ENCODE measurements at places on chromosomes 5 and 9. TPM values are rescaled to one million over a fixed set of nuclear protein-coding genes. Genes with fewer than 3 reads are reported as not detected.

GRCh38 chr5:139561655-139562451 is 714 bp downstream of the UBE2D2 start:
- H3K27ac ChIP-seq: peak overlapping the region; percentile 95
- peak; percentile 22 for DNase-seq
- peak overlapping the region; percentile 81 for H3K4me3 ChIP-seq
- H3K27me3 ChIP-seq: no peaks in the 10 kb centered on the region

DNA sequence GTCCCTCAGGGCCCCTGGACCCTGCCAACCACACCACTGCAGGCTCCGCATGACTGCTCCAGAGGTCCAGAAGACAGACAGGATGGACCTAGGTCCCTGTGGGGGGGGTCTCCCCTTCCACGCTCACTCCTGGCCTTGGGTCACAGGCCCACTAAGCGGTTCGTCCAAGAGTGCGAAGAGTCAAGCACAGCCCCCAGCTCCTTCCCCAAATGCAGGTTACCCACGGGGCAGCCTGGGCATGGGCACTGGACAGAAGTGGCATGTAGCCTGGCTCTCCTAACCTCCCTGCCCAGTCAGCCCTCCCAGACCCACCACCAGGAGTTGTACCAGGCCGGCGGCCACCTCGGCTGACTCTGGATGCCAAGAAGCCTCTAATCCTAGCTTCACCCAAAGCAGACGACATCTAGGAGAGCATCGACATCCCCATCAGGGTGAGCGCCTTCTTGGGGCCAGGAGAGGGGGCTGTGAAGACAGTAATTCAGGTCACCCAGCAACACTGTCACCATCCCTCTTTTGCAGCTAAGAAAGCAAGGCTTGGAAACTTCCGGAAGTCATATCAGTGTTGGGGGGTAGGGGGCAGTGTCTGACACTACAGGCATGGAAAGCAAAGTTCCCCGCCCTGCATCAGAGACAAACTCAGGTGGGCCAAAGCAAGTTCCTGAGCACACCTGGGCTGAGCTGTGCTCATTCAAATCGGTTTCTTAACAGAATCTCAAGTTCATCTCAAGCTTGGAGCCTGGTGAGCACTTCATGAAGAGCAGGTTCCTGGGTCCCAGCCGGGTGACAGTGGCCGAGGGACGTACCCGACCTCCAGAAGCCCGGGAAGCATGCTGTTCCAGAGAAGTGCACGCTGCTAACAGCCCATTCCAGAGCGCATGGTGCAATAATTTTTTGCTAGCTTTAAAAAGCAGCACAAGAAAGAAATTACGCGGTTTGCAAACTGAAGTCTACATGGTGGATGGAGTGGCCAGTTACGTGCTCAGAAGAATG is 68.7 kb downstream of the SEMA4D start:
- no peaks in the 10 kb centered on the region for H3K4me1 ChIP-seq
- no peak for DNase-seq
- H3K36me3 ChIP-seq: no peaks in the 10 kb centered on the region

KIF12 gene
- 1.5 TPM for total RNA-seq

DNA sequence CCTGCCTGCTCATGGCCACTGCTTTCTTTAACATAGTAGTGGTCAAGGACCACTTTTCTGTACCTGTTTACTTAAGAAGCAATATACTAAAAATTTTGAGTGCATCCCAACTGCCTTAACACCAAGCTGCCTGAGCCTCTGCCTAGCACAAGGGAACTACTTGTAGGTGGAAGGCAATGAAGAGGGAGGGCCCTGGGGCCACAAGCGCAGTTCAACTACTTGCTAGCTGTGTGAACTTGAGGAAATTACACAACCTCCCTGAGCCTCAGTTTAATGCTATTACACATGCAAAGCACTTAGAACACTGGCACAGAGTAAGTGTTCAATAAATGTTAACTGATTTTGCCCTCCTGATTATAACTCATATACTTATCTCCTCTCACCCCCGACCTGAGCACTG is 6.3 kb downstream of the ARL15 start:
- H3K27me3 ChIP-seq: no peaks in the 10 kb centered on the region
- no peak overlapping the region for H3K4me3 ChIP-seq
- DNase-seq: no peak

DNA sequence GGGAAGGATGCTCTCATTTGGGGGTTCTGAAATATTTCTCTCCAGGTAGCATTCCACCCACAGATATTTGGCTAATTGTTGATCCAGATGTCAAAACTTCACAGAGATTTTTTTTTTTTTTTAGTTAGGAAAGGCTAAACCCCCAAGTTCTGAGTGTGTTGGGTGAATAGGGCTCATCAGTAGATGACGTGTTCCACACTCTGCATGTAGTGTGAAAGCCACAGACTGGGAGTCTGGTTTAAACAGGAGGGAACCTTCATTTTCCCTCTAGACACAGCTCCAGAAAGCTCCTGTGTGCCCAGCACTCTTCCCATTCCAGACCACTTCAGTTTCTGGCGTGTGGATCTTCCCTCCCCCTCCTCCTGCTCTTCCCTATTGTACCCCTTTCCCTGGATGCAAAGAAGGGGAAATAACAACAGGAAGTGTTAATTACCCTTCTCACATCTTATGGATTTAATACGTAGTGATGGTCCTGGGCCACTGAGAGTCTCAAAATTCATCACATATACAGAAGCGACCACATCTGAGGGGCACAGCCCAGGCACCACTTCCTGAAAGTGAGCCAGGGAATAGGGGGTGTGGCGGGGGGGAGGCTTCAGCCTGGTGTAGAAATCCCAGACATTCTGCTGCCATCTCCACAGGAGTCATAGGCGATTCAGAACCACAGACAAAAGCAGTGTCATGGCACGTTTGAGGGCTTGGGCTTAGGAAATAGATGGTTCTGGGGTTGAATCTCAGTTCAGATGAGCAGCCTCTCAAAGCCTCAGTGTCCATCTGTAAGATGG is 65.1 kb downstream of the DAP start:
- DNase-seq: no peak
- H3K36me3 ChIP-seq: no peaks in the 10 kb centered on the region
- no peaks in the 10 kb centered on the region for H3K4me1 ChIP-seq
- no peak overlapping the region for H3K27ac ChIP-seq
- no peaks in the 10 kb centered on the region for H3K27me3 ChIP-seq

DNA sequence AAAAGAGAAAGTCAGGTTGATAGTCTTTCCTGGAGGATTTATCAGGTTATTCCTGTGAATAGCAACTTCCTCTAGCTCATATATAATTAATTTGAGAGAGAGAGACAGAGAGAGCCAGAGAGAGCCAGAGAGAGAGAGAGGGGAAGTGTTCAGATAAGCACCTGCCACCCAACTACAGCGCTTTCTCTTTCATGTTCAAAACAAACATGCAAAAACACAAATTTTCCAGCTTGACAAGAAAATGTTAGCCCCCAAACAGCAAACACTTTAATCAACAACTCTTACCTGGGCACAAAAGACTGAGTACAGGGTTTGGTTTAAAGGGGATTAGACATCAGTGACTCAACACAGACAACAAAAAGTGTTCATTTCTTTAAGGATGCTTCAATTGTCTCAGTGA is 61.7 kb upstream of the PLPP6 start:
- no peak for DNase-seq
- H3K4me1 ChIP-seq: no peaks in the 10 kb centered on the region
- no peak overlapping the region for H3K27ac ChIP-seq

PRLR gene
- 15.8 TPM for total RNA-seq

GRCh38 chr5:127441799-127442484 is 75.5 kb upstream of the PRRC1 start:
- H3K27ac ChIP-seq: no peak overlapping the region
- no peak overlapping the region for H3K4me3 ChIP-seq
- no peaks in the 10 kb centered on the region for H3K36me3 ChIP-seq
- H3K27me3 ChIP-seq: no peaks in the 10 kb centered on the region
- H3K4me1 ChIP-seq: no peaks in the 10 kb centered on the region

DNA sequence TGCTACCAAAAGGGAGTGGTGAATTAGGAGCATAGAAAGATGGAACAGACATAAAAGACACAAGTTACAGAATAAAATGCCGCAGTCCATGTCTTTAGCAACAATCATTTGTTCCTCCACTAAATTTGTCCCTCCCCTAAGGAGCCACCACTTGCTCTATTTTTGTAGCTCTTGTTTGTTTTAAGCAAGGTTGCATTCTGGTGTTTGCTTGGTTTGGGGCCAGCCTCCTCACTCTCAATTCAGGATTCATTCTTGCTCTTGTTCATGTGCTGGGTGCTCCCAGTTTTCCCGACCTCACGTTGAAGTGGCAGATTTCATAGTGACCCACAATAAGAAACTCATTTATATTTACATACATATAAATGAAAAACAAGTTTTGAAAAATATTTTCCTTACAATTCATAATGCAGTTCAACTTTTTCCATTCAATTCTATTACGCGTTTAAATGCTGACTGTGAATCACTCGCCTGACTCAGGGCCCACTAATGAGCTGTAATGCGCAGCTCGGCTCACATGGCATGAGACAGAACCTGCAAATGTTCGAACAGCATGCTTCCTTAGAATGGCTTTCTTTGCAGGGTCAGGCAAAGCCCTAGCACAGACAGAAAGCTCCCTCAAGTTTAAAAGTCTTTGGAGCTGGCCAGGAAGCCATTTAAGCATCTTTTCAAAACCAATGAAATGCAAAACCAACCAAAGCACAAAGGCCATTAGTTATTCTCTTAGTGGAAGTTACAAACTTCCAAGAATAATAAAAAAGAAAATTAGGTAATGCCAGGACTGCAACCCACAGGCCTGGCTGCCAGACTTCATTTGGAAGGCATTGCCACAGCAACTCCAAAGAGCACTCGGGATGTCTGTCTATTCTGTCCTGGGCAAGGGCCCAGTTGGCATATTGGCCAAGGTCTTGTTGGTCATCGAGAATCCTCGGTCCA is 41.7 kb downstream of the RETREG1 start:
- H3K27me3 ChIP-seq: no peaks in the 10 kb centered on the region
- H3K4me1 ChIP-seq: no peaks in the 10 kb centered on the region
- no peak overlapping the region for H3K4me3 ChIP-seq
- no peak for DNase-seq

DNA sequence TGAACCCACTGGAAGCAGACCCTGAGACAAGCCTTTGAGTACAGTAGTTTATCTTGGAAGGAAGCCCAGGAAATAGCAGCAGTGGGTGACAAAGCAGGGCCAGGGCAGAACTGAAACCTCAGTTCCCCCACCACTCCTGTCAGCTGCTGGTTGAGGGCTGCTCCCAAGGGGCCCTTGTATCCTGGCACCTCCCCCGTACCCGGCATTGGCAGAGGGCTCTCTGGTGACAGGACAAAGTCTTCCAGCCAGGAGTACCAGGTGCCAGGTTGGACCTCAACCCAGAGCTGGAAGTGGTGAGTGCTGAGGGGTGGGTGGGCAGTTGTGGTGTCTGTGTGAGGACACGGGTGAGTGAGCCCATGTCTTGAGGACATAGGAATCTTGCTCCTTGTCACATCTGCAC is 123.3 kb downstream of the PHF2 start:
- no peak overlapping the region for H3K4me3 ChIP-seq
- H3K27me3 ChIP-seq: no peaks in the 10 kb centered on the region
- no peak for DNase-seq
- H3K36me3 ChIP-seq: no peaks in the 10 kb centered on the region
- H3K27ac ChIP-seq: no peak overlapping the region
- no peaks in the 10 kb centered on the region for H3K4me1 ChIP-seq

STING1 gene
- total RNA-seq: 36.5 TPM

GRCh38 chr5:83516377-83516776 is 44.8 kb downstream of the VCAN start:
- H3K36me3 ChIP-seq: no peaks in the 10 kb centered on the region
- no peaks in the 10 kb centered on the region for H3K27me3 ChIP-seq
- DNase-seq: no peak
- no peak overlapping the region for H3K4me3 ChIP-seq

DNA sequence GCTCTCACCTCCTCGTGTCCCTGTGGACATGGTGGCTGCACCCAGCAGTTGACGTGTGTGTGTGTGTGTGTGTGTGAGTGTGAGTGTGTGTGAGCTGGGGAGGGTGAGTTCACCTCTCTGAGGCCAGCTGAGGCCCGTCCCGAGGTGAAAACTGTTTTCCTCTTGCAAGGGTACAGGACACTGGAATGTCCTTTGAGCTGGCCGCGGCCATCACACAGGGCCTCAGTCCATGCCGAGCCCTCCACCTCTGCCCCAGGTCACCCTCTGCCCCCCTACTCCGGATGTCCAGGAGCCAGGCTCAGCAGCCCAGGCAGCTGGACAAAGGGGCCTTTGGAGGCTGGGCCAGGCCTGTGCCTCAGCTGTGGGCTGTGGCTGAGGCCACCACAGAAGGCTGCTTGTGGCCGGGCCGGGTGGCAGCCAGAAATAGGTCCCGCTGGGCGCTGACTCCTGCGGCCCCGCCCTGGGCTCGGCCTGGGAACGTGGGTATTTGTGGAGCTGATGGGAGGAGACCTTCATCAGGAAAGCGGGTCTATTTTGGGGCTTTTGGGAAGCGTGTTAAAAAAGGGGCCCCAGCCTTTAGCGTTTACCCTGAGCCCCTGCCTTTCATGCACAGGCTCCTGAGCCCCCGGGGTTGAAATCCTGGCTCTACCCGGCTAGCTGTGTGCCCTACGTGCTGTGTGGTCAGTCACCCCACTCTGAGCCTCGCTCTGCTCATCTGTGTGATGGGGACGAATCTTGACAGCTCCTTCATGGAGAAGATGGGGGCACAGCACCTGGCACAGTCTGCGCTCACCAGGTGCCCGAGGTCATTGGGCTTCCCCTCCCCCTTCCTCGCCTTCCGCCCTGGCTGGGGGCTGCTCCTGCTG is 75.1 kb upstream of the IER5L start:
- no peak for DNase-seq
- H3K36me3 ChIP-seq: no peaks in the 10 kb centered on the region
- H3K4me1 ChIP-seq: no peaks in the 10 kb centered on the region
- peak overlapping the region; percentile 72 for H3K27ac ChIP-seq

DNA sequence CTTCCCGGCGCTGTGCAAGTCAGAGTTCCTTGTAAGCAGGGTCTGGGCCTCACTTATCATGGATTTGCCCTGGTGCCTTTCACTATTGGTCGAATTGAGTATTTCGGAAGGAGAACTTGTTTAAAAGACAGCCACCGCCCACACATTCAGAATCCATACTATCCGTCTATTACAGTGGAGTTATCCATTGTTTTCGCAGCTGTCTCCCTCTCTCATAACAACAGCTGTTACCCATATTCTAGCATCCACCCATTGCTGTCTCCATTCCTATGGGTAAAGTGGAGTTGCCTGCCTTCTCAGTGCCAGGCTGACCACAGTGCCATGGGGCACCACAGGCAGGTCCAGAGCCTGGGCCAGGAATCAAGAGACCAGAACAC is 20.2 kb downstream of the FAXDC2 start:
- H3K27me3 ChIP-seq: no peaks in the 10 kb centered on the region
- H3K4me1 ChIP-seq: no peaks in the 10 kb centered on the region
- no peak overlapping the region for H3K4me3 ChIP-seq
- no peak for DNase-seq

DNA sequence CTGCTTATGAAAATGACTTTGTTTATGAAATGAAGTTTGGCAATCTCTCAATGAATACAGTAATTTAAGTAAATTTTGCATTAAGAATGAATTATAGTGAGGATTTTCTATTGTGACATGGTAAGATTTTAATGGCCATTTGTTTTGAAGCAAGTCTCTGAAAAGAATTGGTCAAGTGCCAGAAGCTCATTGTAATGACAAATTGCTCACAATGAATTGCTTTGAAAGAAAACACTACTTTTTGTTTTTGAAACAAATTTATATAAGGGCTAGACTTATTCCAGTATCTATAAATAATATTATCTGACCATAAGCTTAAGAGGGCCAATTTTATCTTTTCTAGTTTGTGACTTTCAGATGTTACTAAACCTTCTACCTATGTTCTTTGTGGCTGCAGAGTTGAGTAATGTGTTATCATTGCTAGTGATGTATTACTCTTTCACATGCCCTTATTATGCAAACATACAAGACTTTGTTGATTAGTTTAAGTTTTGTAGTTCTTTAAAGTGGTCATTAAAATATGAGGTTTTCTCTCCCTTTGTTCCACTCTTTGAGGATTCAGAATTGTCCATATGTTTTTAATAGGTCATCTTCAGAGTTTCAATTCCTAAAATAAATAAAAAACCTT is 93.0 kb upstream of the ZNF608 start:
- H3K4me3 ChIP-seq: no peak overlapping the region
- H3K4me1 ChIP-seq: no peaks in the 10 kb centered on the region
- no peaks in the 10 kb centered on the region for H3K27me3 ChIP-seq

RANBP3L gene
- 1.5 TPM for total RNA-seq
